ENCODE measurements at places on chromosomes 4 and X.

GRCh38 chr4:104966349-104967033 lies 180.2 kb upstream of the TET2 start:
- no peak for DNase-seq

DNA sequence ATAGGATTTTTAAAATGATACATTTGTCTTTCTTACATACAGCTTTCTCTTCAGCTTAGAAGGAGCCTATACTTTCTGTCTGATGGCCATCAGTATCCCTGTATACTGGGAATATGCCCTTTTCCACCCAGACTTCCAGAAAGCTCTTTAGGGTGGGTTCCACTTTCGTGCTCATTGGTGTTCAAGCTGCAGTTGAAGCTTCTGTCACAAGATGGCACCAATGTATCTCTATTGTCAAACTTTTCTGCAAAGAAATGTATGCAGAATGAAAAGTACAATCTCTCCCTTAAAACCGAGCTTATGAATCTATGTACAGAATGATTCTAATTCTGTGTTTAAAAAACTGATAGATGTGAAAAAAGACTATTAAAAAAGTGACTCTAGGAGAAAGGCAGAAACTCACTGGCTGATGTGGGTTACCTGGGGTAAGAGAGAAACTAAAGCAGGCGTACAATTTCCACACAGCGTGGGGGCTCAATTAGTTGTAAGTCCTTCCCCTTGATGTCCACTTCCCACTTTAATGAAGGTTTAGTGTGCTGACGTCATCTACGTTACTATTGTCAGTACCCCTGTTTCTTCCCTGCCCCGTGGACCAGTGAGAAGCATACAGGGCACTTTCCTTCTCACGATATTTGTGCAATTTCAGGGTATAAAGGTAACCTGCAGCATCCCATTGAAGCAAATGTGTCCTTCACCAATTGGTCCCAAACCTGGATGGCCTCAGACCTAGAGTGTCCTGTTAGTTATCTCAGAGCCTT lies 57.3 kb upstream of the TCEAL2 start:
- no peak for DNase-seq

- DNase-seq, result no peak
Observed at GRCh38 chrX:35561985-35562384, 236.2 kb upstream of the MAGEB16 start.

DNA sequence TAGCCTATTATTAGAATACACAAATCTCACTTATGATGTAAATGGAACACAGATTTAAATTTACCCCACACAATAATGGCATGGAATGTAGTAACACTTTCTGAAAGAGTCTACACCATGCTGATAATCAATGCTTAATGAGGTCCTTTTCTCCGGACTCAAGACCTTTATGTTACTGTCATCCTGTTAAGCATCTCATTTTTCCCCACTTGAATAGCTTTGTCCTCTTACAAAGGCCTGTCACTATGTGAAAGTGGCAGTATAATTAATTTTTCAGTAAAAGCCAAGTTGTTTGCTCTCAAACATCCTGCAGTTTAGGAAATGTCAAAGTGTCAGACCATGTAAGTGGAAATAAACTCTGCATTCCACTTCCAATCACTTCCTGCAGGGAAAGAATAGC lies 96.4 kb downstream of the GPC3 start:
- no peak for DNase-seq

- DNase-seq, result no peak
Observed at GRCh38 chrX:50075630-50076339, 125.0 kb downstream of the AKAP4 start.

GRCh38 chr4:93319041-93319440 lies 509.5 kb upstream of the ATOH1 start:
- no peak for DNase-seq

DNA sequence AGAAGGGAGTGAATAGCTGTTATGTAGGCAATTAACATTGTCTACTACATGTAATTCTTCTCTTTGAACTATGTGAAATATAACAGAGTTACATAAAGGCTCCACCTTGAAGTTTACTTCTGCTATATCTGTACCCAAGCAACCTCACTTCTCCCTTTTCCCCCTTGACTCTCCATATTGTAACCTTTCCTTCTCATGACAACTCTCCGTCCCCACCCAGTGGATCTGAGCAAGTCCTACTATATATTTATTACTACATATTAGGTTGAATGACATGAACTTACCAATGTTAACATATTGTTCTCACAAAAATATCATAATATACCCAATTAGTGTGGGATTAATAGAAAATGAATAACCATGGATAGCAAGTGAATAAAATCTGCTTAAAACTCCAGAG lies 93.2 kb upstream of the ATP8A1 start:
- no peak for DNase-seq

- DNase-seq, result no peak
Observed at GRCh38 chr4:14888790-14889572, 113.3 kb upstream of the CPEB2 start.

GRCh38 chr4:185341377-185341776 lies 54.3 kb downstream of the LRP2BP start:
- DNase-seq, result no peak

DNA sequence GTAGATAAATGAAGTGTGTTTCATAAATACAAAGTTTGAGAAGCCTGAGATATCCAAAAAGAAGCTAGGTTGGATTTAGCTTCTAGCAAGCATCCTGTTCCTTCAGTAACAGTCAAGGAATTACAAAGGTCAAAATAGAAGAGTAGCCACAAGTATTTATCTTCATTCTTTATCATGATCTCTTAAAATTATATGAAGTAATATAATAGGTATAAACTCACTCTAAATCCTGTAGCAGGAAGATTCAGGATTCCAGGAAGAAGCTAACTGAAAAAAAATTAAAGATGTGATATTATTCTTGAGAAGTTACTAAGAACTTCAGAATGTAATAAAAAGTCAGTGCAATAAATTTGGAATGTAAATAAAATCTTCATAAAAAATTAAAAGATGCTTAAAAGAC lies 31.1 kb upstream of the RXFP1 start:
- no peak for DNase-seq

DNA sequence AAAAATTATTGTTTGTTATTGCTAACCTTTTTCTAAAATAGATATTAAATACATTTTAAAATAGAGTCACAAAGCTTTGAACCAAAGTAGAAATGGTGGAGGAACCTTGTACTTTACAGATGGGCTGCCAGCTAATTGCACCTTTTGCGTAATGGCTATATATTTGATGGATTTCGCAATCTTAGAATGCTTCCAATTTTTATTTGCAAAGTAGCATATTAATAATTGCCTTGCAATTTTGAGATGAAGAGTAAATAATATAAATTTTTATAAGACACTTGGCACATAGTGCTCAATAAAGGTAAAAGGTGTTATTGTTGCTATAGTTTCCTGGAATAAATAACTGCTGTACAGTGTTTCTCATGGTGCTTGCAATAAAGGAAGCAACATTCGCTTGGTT lies 533.5 kb downstream of the CCSER1 start:
- DNase-seq, result no peak

- no peak for DNase-seq
Observed at GRCh38 chr4:76192236-76192635, 21.4 kb downstream of the SCARB2 start.

DNA sequence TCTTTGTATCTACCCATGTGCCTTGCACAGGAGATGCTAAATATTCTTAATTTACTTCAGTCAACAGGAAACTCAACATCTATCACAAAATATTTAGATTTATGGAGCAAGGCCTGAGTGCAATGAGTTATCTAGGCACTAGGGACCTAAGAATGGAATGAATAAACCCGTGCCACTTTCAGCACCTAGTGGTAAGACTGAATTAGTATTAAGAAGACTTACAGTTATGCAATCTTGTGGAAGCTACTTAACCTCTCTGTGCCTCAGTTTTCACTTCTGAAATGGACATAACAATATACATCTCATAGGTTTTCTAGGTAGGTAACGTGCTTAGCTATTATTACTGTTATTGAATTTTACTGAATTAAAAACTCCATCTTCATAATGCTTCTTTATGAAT lies 144.6 kb upstream of the MAP3K15 start:
- no peak for DNase-seq

GRCh38 chrX:114272096-114272686 lies 311.7 kb upstream of the HTR2C start:
- no peak for DNase-seq

GRCh38 chr4:102684610-102685052 lies 76.1 kb downstream of the MANBA start:
- no peak for DNase-seq

DNA sequence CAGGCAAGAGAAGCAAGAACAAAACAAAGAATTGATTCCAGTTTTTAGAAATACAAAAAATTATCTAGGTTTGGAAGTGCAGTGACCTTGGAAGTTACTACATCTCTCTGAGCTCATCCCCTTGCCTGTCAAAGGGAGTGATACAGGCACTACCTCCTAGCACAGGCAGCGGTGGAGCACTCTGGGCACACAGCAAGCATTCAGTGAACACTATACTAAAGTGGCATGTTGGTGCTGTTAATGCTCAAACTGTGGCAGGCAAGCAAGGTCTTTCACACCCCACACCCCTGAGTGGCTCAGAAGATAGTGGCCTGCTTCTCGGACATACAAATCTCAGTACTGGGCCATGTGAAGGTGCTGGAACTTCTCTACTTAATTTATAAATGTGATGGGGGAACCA lies 51.2 kb downstream of the DRD5 start:
- DNase-seq, result no peak

- DNase-seq, result no peak
Observed at GRCh38 chr4:23245203-23245832, 552.6 kb downstream of the GBA3 start.

DNA sequence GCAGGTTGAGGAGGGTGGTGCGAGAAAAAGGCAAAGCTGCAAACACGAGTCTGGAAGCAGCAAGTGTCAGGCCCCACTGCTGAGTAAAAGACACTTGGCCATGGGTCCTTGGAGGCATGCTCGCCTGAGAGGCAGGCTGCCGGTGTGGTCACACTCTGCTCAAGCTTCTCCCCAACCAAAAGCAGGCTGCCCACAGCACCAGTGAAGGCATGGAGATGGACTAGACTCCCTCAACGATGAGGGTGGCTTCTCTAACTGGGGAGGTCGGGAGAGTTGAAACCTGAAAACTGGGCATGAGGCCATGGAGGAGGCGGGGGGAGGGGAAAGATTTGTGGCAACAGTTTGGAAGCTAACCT lies 86.5 kb downstream of the ATG4A start:
- DNase-seq, result no peak

- DNase-seq, result no peak
Observed at GRCh38 chr4:30073011-30073710, 647.0 kb upstream of the PCDH7 start.

- DNase-seq, result no peak
Observed at GRCh38 chr4:52606726-52607125, 52.4 kb downstream of the USP46 start.

- no peak for DNase-seq
Observed at GRCh38 chrX:95791876-95792275, 892.8 kb upstream of the DIAPH2 start.

DNA sequence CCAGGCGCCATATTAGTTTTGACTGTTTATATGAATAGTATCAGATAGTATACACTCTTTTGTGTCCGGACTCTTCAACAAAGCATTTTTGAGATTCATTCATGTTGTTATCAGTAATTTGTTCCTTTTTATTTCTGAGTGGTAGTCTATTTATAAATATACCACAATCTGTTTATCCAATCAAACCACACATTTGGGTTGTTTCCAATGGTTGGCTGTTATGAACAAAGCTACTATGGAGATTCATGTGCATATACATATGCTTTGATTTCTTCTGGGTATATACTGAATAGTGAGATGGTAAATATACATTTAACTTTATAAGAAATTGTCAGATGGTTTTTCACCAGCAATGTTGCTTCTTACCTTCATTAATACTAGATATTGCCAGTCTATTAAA lies 36.8 kb upstream of the TAPT1 start:
- no peak for DNase-seq

GRCh38 chr4:80948141-80948540 lies 82.4 kb upstream of the BMP3 start:
- DNase-seq, result no peak

- no peak for DNase-seq
Observed at GRCh38 chrX:129496625-129497024, 26.7 kb downstream of the SMARCA1 start.

- DNase-seq, result no peak
Observed at GRCh38 chr4:176149680-176150355, 45.6 kb downstream of the SPATA4 start.

- DNase-seq, result no peak
Observed at GRCh38 chr4:157706155-157706554, 466.7 kb downstream of the GASK1B start.

- DNase-seq, result no peak
Observed at GRCh38 chr4:174930895-174931294, 12.7 kb downstream of the ADAM29 start.

- DNase-seq, result no peak
Observed at GRCh38 chrX:48460606-48461005, 9.5 kb downstream of the SLC38A5 start.

DNA sequence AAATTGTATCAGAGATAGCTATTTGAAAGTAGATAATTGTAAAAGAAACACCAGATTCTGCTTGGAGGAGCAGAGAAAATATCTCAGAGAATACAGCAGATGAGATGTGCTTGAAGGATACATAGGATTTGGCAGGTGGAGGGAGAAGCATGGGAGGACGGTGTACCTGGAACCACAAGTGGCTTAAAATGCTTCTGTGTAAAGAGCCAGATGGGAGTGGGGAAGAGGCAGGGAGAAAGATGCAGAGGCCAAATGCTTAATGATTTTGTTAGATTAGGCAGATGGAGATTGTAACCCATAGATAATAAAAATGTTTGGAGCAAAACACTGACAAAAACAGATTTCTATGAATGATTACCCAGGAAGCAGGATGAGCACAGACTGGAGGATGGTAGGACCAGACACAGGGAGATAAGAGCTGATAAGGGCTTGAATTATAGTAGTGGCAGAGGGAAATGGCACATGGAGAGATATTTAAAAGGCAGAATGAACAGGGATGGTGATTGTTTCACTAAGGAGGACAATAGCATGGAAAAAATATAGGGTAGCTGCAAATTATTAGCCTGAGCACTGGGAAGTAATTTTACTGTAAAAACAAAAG lies 145.7 kb upstream of the TBC1D9 start:
- DNase-seq, result no peak

DNA sequence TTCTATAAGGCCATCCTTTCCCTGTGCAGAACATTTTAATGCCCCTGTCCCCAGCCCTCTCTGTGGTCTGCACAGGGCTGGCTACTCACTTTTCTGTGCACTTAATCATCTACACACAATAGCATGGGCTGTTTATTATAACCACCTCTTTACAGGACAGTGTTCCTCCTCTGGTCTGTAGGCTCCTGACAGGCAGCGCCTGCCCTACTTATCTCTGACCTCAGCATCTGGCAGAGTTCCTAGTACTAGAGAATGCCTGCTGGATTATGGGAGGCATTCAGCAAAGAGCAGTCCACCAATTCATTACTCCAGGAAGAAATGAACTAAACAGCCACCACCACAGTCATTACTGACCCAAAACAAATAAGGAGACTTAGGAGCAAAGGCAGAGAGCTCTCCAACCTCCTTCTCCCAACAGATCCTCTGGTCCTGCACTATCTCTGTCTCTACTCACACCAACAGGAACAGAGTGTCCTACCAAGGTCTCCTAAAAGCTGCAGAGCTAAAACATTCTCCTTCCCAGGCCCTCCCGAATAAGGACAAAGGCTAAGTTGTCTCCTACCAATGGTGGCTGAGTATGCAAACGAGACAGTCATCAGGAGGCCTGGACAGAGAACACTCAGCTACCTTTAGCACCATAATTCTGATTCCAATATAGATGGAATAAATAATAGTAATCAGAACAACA lies 279.2 kb downstream of the QDPR start:
- no peak for DNase-seq
